ENCODE measurements at places on chromosomes 1 and 21. TPM values are rescaled to one million over a fixed set of nuclear protein-coding genes. Genes with fewer than 3 reads are reported as not detected.

- no peak for DNase-seq
Observed at GRCh38 chr1:30755746-30756145, 1.8 kb downstream of the LAPTM5 start.

GRCh38 chr1:234322979-234323378 is 50.3 kb upstream of the COA6 start:
- no peak for DNase-seq

GRCh38 chr21:16750926-16751325 is 761.9 kb upstream of the CXADR start:
- no peak for DNase-seq

GRCh38 chr1:204760757-204761156 is 75.2 kb upstream of the LRRN2 start:
- DNase-seq: no peak

- DNase-seq: no peak
Observed at GRCh38 chr1:86416343-86416742, 7.6 kb upstream of the CLCA2 start.

- no peak for DNase-seq
Observed at GRCh38 chr1:234107416-234108021, 203.0 kb downstream of the SLC35F3 start.

DNA sequence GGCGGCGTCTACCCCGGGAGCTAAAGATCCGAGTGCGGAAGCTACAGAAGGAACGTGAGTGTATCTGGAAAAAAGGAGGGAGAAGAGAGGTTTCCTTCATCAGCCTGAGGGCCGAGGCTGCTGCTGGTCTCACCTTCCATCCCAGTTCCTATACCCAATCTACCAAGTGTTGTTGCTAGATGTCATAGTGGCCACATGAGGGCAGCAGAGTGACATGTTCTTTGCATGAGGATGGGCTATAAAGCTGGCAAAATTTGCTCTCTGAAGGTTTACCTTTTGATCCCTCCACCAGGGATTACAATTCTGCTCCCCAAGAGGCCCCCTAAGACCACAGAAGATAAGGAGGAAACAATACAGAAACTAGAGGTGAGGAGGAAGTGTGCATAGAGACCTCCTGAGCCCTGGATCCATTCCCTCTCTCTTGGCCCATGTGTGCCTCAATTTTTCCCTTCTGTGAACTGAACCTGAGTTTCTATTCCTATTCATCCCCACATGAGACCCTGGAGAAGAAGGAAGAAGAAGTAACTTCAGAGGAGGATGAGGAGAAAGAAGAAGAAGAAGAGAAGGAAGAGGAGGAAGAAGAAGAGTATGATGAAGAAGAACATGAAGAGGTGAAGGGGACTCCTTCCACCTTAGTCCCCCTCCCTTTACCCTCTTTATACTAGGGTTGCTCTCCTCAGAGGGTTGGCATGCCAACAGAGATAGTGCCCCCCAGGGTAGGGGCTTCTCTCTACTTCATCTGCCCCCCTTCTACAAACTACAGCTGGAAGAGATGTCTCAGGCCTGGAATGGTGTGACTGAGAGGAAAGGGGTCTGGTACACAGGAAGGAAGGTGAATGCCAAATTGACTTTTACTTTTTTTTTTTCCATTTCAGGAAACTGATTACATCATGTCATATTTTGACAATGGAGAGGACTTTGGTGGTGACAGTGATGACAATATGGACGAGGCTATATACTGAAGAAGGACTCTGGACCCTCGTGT is 13.3 kb downstream of the POLR3GL start:
- DNase-seq: peak; percentile 69

- no peak for DNase-seq
Observed at GRCh38 chr1:244762629-244763028, 72.8 kb upstream of the COX20 start.

GRCh38 chr1:184745929-184746638 is 8.6 kb downstream of the EDEM3 start:
- no peak for DNase-seq

GRCh38 chr1:145846201-145846612 is 777 bp downstream of the NUDT17 start:
- peak; percentile 25 for DNase-seq

- DNase-seq: no peak
Observed at GRCh38 chr1:244874974-244875579, 10.7 kb upstream of the HNRNPU start.

DNA sequence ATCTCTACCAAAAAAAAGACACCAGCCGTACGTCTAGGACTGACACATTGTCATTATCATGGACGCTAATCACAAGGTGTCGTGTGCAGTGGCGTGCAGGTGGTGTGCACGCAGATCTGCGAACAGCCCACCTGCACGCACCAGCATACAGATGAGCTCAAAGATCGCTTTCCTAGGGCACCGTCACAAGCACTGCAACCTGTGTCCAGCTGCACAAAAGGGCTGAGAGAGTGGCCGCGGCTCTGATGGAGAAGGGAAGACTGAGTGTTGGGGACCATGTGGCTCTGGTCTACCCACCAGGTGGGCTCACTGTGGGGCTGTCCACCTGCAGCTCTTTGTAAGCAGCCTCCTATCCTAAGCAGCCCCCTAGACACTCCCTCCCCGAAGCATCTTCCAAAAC is 50.9 kb downstream of the S100B start:
- DNase-seq: no peak

DNA sequence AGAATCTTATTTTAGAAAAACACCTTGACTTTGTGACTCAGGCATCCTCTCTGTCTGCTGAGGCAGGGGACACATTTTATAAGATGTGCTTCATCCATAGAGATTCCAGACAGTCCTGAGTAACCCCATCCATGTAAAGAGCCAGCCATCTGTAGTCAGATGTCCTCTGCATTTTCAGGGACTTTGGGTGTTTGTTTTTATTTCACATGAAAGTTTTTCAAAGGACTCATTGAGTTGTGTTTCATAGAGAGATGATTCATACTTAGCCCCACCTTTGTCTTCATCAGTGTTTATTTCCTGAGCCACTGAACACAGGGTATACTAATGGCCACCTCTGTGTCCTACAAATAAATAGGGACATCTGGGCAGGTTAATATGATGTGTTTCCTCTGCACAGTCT is 280.4 kb downstream of the CACNA1E start:
- DNase-seq: peak; percentile 15

- DNase-seq: peak; percentile 7
Observed at GRCh38 chr1:5508669-5509330, 483.4 kb downstream of the NPHP4 start.

GRCh38 chr1:207077470-207078377 is 10.9 kb upstream of the C4BPB start:
- peak; percentile 73 for DNase-seq

DNA sequence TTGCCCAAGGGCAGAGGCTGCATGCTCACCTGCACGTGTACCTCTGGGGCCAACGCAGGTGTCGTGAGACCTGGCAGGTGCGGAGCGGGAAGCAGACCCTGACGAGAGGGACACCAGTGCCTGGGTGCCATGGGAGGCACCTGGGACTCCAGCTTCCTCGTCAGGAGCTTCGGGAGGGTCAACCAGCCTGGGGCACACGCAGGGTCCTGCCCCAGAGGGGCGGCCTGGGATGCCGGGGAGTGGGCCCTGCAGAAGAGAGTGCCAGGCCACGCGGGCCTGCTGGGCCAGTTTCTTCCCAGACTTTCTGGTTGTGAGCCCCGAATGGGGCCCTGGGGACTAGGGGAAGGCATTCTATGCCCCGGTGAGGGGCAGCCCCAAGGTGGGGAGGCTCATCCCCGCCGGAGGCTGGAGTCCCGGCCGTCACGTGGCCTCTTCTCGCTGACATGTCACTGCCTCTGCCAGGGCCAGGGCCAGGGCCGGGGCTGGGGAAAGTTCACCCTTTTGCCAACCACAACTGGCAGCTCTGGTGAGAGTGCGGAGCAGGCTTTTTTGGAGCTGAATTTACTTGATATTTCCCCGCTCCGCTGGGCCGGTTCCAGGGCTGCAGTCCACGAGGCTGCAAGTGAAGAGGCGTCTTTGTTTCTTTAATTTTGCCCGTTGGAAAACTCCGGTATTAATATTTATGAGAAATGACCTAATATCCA is 38.5 kb upstream of the ACTRT2 start:
- no peak for DNase-seq

- DNase-seq: no peak
Observed at GRCh38 chr21:37744551-37744950, 171.7 kb downstream of the KCNJ6 start.

GRCh38 chr1:82927753-82928152 is 1071.2 kb downstream of the TTLL7 start:
- no peak for DNase-seq

DNA sequence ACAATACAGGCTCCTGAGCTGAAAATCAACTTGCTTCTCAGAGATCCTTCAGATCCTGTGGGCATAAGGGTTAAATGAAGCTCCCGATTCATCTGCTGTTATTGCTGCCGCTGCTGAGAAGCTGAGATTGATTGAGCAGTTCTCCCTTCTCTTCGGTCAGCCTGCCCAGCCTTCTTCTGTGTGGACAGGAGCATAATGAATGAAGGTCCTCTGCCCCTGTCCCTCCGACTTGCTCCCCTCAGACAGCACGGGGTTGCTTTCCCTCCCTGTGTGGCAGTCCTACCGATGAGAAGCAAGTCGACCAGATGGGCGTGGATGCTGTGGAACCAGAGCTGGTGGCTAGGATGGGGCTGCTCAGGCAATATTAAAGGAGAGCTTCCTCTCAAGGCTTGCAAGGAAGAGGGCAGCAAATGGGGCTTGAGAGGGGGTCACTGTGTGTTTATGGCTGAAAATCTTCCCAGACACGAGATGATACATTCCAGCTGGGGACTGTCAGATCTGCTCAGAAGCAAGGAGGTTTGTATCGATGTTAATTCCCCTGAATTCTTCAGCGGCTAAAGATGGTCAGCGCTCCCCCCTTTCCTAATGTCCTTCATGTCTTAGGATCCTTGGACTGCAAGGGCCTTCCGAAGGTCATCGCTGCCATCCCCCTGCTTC is 63.9 kb upstream of the GOLT1A start:
- no peak for DNase-seq

- no peak for DNase-seq
Observed at GRCh38 chr1:64549464-64550239, 79.7 kb downstream of the CACHD1 start.

DNA sequence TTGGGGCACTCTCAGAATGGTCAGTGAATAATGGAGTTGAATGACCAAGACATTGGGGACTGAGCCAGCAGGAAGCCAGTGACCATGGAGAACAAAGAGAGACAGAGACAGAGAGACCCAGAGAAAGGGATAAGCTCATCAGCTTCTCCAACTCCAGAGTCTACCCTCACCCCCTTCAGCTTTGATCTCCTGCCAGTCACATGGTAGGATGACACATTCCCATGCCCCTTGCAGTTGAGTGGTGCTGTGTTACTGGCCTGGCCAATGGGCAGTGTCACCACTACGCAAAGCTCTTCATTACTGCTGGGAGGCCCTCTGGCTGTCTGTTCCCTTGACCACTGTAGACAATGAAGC is 643.5 kb downstream of the AJAP1 start:
- no peak for DNase-seq

ASTN1 gene
- polyA plus RNA-seq: not detected

F13B gene
- not detected for polyA plus RNA-seq

TNFSF4 gene
- polyA plus RNA-seq: 0.25 TPM
